HL-60 (cell line): ENCODE measurements at places on chromosomes 12 and 14.
A peak's percentile ranks its signal among the peaks of the same experiment; 100 is the strongest.

DNA sequence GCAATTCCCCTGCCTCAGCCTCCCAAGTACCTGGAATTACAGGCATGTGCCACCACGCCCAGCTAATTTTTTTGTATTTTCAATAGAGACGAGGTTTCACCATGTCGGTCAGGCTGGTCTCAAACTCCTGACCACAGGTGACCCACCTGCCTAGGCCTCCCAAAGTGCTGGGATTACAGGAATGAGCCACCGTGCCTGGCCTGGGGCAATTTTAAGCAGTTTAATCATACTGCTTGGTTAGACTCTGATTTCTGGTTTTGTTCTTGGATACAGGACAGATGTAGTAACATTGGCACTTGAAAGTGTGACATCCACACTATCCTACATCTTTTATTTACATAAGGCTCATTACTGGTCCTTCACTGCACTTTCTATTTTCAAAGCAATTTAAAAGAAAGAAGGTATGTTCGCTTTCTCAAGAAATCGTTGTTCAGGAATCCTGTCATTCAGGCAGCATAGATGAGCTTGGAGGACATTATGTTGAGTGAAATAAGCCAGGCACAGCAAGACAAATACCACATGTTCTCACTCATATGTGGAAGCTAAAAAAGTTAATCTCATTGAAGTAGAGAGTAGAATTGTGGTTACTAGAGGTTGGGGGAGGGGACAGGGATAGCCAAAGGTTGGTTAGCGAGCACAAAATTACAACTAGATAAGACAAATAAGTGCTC lies 4.0 kb upstream of the NUAK1 start:
- DNase-seq = no peak

GRCh38 chr14:60514741-60515491 lies 6.0 kb downstream of the SIX6 start:
- DNase-seq = no peak

- no peak for DNase-seq
Observed at GRCh38 chr14:54261283-54261682, 135.5 kb upstream of the CDKN3 start.

DNA sequence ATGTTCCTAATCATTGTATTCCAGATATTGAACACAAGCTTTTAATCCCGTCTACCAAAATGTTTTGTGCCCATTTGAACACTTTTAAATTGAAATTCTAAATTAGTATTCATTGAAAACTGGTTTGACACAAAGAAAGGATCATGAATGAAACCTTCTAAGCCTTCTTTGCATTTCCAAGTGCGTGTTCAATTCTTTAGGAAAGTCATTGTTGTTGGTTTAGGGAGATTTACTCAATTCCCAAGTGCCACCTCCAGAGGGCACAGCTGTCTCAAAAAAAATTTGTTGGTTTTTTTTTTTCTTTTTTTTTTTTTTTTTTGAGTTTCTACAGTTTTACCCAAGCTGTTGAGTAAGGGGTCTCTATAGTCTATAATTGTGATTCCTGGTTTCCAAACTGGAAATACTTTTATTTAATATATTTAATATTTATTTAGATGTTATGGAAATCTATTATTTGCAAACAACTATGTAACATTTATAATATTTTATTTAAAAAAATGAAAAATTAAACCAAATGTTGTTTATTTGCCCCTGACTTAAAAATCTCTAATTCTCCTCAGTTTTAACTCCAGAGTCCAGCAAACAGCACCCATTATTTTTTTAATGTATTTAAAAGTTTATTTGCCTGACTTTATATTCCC lies 79.9 kb downstream of the NEDD1 start:
- DNase-seq = no peak

GRCh38 chr12:26001530-26001929 lies 43.0 kb downstream of the RASSF8 start:
- no peak for DNase-seq

- no peak for DNase-seq
Observed at GRCh38 chr12:2267703-2268470, 215.1 kb downstream of the CACNA1C start.

- DNase-seq = no peak
Observed at GRCh38 chr12:68113644-68114043, 45.9 kb downstream of the IFNG start.

- DNase-seq = no peak
Observed at GRCh38 chr14:79514700-79515099, 696.6 kb downstream of the DIO2 start.

GRCh38 chr12:128191380-128191779 lies 75.6 kb upstream of the TMEM132C start:
- DNase-seq = no peak

DNA sequence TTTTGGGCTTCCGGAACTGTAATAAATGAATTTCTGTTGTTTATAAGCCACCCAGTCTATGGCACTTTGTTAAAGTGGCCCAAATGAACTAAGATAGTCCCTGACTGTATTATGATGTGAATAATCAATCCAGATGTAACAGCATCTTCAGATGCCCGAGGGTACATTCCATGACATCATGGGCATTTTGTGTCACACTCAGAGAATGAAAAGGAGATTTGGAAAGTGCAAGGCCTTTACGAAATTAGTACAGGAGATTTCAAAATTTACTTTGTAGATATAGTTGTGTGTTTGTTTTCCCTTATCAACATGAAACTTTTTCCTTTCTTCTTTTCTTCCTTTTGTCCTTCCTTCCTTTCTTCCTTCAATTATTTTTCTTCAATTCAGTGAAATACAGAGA lies 54.2 kb upstream of the AMIGO2 start:
- DNase-seq = no peak

DNA sequence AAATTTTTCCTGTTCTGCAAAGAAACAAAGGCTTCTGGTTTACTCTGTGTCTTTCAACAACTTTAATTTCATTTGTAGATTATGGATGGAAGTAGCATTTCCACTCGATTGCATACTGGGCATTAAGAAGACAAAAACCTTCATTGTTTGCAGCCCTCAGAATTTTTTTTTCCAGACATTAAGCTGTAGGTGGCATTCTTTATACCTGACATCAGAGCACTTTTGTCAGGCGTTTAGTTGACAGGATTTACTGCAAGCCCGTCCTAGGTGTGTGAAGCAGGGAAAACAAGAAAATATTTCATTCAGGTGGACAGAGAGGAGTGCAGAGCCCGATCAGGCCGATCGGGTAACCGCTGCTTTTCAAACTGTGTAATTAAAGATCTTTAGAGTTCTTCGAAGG lies 107.5 kb downstream of the TMEM260 start:
- no peak for DNase-seq

DNA sequence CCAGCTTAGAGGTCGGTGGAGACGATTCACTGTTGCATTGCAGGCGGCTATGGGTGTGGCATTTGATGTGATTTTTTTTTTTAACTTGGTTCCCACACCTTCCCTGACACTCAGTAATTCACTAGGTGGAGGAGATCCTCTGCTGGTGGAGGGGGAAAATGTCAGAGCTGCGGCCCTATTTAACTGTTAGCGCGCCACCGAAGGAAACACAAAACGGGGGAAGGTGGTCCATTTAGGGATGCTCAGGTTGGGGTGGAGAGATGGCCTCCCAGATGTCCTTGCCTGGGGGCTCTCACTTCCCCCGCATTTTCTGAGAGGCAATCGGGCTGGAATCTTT lies 4.3 kb upstream of the HOXC12 start:
- DNase-seq = no peak

DNA sequence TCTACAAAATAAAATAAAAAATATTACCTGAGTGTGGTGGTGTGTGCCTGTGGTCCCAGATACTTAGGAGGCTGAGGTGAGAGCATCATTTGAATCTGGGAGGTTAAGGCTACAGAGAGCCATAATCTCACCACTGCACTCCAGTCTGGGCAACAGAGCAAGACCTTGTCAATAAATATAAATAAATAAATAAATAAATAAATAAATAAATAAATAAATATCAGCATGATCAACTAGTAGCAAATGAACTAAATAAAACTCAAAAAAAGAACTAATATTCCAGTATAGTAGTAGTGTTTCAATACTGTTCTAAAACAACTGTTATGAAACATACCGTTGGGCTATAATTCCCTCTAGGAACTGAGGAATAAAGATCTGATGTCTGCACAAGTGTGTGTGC lies 74.4 kb downstream of the C12orf42 start:
- DNase-seq = no peak

GRCh38 chr12:53995378-53996239 lies 4.4 kb upstream of the HOXC9 start:
- no peak for DNase-seq

- DNase-seq = no peak
Observed at GRCh38 chr14:89618330-89618708, 201.3 kb upstream of the FOXN3 start.

DNA sequence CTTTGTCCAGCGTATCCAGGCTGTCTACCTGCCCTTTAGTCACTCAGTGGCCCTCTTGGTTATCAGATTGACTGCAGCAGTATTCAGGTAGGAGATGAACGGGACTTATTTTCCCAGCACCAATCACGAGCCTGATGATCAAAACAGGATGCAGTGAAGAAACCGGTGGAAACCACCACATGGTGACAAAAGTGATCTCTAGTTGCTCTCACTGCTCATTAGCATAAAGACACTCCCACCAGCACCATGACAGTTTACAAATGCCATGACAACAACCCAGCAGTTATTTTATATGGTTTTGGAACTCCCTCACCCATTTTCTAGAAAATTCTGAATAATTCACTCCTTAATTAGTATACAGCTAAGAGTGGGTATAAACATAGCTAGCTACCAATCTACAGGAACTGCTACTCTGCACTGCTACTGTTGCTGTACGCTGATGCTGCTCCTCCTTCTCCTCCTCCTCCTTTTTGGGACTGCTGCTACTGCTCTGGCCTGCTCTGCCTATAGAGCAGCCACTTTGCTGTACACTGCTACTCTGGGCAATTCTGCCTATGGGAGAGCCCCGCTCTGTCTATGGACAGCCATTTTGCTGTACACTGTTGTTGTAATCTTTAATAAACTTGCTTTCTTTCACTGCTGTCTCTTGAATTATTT lies 142.5 kb upstream of the SSTR1 start:
- DNase-seq = no peak

- DNase-seq = no peak
Observed at GRCh38 chr12:108078428-108078827, 50.7 kb upstream of the WSCD2 start.

DNA sequence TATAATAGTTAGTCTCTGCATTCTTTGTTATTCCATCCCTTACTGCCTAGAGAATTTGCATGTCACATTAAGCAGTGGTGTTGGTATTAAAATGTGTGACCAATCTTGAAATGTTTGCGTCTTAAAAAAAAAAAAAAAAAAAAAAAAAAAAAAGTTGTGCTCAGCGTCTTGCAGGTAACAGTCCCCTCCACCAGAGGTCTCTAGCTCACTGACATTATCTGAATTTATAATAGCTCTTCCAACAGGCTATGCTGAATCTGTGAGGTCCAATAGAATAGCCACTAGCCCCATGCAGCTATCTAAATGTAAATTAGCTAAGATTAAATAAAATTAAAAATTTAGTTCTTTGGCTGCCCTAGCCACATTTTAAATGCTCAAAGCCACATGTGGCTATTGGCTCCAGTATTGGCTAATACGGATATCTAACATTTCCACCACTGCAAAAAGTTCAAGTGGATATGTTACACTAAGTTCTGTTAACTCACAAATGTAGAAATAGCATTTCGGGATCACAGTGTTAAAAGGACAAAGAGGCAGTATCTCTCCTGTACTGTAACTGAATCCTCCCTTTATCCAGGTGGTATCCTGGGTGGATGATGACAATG lies 28.7 kb downstream of the NKX2-8 start:
- peak; percentile 5 for DNase-seq

DNA sequence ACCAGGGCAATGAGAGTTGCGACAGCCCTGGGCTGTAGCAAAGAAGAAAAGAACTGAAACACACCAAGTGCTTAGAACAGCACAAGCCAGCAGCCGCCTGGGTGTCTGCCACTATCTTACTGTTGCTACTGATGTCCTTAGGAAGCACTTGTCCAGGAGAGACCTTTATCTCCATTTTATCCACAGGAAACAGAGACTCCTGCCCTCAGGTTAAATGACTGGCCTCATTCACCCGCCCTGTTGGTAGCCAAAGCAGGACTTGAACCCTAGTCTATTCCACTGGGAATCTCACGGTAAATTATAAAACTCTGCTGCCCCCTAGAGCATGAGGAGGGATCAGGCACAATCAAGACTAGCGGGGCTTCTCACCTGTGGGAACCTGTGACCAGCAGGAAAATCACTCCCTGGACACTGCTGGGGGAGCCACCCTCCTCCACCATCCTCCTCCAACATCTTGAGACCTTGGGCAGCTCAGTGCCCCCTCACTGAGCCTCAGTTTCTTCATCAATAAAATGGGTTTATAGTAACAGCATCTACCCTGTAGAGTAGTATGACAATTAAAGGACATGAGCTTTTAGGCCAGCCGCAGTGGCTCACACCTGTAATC lies 20.5 kb upstream of the TESC start:
- no peak for DNase-seq

DNA sequence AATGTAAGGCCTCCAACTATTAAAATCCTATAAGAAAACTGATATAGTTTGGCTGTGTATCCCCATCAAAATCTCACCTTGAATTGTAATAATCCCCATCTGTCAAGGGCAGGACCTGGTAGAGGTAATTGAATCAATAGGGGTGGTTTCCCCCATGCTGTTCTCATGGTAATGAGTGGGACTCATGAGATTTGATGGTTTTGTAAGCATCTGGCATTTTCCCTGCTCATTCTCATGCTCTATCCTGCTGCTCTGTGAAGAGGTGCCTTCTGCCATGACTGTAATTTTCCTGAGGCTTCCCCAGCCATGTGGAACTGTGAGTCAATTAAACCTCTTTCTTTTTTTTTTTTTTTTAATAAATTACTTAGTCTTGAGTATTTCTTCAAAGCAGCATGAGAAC lies 31.9 kb downstream of the TSPAN19 start:
- no peak for DNase-seq

DNA sequence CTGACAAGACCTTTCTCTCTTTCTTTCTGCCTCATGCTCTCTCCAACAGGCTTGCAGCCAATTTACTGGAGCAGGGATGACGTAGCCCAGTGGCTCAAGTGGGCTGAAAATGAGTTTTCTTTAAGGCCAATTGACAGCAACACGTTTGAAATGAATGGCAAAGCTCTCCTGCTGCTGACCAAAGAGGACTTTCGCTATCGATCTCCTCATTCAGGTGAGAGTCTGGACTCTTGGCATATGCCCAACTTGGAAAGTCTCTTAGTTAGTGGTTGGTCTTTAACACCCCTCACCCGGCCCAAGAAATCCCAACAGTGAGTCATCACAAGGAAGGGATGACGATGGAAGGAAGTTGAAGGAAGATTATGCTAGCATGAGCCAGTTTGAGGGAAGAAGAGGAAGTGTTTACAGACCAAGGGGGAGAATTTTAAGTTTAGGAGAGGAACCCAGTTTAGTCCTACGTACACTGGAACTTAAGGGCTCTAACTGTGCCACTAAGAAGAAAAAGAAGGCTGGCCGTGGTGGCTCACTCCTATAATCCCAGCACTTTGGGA lies 189.7 kb downstream of the ETV6 start:
- peak; percentile 55 for DNase-seq
